Vagina (tissue), 2 donors: ENCODE measurements at places on chromosomes 2 and 18.

- DNase-seq, result no peak
- no peaks in the 10 kb centered on the region for H3K36me3 ChIP-seq
Observed at GRCh38 chr18:58201733-58202730, 158.0 kb downstream of the NEDD4L start.

DNA sequence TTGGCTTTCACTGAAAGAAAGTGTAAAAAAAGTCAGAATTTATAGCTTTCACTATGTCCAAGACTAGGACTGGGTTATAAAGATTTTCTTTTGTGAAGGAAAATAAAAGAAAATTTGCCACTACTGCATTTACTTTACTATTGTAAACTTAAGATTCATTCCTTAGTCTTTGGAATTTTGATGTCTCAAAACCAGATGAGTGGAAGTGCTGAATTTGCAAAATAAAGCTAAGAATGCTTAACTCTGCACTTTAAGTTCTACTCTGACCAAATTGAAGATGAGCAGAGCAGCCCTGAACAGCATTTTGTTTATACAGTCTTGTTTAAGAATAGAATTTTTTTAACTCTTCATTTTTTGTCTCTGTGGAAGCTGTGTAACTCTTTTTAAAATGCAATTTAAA lies 102.4 kb downstream of the ICA1L start:
- no peak overlapping the region for H3K27ac ChIP-seq
- no peaks in the 10 kb centered on the region for H3K4me1 ChIP-seq
- no peak overlapping the region for H3K4me3 ChIP-seq
- no peaks in the 10 kb centered on the region for H3K27me3 ChIP-seq
- no peak for DNase-seq
- H3K36me3 ChIP-seq, result no peaks in the 10 kb centered on the region

DNA sequence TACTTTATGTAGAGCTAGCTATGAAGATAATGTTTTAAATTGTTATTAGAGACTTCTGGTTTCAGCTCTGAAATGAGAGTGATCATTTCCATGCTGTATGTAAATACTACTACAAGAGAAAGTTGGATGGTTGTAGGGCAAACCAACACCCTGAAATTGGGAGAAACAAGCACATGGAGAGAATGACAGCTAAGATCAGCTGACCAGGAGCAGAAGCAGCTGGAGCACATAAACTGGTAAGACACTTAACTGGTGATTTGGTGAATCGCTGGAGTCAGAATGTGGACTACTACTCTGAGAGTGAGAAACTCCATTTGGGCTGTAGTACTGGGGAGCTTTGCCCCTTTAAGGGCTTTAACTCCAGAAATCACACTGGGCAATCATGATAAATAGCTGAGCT lies 226.8 kb downstream of the RND3 start:
- no peak for DNase-seq
- H3K4me3 ChIP-seq, result no peak overlapping the region
- H3K4me1 ChIP-seq, result no peaks in the 10 kb centered on the region
- H3K27me3 ChIP-seq, result no peaks in the 10 kb centered on the region
- H3K27ac ChIP-seq, result no peak overlapping the region

GRCh38 chr2:88049622-88050021 lies 6.0 kb downstream of the KRCC1 start:
- H3K4me1 ChIP-seq, result peaks cover 35% of the 10 kb centered on the region
- no peak for DNase-seq
- H3K27ac ChIP-seq, result no peak overlapping the region
- no peaks in the 10 kb centered on the region for H3K36me3 ChIP-seq

GRCh38 chr2:211306929-211307328 lies 750.5 kb downstream of the CPS1 start:
- no peaks in the 10 kb centered on the region for H3K4me1 ChIP-seq
- no peak overlapping the region for H3K27ac ChIP-seq
- H3K27me3 ChIP-seq, result no peaks in the 10 kb centered on the region

DNA sequence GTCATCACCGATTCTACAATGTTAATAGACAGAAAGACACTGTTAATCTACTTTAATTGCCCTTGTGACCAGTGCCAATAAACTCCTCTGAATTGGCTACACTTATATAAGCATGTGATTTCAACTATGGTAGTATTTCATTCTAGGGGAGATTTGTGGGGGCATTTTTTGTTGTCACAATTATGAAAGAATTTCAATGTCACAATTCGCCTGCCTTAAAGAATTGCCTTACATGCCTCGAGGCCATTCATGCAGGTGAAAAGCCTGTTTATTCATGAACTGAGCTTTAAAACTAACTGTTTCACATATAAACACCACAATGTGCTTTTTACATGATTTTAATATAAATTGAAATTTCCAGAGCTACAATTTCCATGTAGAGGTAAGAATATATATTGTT lies 162.8 kb downstream of the GCA start:
- no peak overlapping the region for H3K4me3 ChIP-seq
- no peak for DNase-seq
- no peaks in the 10 kb centered on the region for H3K36me3 ChIP-seq
- H3K27ac ChIP-seq, result no peak overlapping the region

DNA sequence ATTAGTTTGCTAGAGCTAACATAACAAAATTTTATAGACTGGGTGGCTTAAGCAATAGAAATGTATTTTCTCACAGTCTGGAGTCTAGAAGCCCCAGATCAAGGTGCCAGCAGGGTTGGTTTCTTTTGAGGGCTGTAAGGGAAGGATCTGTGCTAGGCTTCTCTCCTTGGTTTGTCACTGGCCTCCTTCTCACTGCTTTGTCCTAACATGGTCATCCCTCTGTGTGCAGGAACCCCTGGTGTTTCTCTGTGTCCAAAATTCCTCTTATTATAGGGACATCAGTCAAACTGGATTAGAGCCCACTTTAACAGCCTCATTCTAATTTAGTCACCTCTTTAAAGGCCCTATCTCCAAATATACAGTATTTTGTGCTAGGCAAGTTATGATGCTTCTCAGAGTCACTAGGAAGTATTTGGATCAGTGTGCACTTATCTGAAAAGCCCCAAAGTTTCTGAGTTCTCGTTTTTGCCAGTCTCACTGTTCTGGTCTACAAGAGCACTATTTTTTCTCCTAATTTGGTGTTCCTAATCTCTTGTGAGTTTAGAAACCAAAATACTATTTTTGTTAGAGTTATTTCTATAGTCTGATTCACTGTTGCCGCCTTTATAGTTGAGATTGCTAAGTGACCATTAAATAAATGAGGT lies 29.0 kb downstream of the ZC3H6 start:
- H3K4me1 ChIP-seq, result no peaks in the 10 kb centered on the region
- no peak for DNase-seq
- no peak overlapping the region for H3K27ac ChIP-seq
- no peak overlapping the region for H3K4me3 ChIP-seq
- H3K27me3 ChIP-seq, result no peaks in the 10 kb centered on the region
- peaks cover 16% of the 10 kb centered on the region for H3K36me3 ChIP-seq

DNA sequence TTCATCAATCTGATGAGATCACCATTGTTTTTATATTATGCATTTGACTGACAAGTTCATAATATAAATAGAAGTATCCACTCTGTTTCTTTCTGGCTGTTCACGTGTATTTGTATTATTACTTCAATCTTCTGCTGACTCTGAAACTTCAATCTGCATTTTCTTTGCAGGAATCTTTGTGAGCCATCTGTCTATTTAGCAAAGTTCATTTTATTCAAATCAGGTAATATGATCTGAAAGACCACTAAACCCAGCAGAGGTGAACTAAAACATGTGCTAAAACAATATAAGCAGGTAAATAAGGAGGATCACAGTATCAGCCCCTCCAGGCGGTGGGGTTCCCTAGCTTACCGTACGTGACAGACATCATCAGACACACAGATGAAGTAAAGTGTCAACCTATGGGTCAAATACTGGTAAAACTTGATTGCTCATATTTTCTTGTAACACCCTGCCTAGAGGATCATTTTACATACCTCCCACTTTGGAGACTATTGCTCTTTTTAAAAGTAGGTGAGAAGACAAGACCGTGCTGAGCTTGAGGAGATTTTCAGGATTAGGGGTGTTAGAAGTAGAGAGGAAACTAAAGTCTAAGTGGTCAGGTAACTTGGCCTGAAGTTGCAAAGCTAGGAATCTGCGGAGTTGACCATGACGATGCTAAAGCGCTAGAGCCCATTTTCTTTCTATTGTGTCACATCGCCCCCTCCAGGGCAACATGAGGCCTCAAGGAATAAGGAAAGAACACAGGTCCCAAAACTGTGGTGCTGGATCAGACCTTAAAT lies 9.0 kb downstream of the DTNB start:
- no peaks in the 10 kb centered on the region for H3K27me3 ChIP-seq
- no peak for DNase-seq
- H3K36me3 ChIP-seq, result no peaks in the 10 kb centered on the region
- peaks cover 15% of the 10 kb centered on the region for H3K4me1 ChIP-seq
- no peak overlapping the region for H3K4me3 ChIP-seq

DNA sequence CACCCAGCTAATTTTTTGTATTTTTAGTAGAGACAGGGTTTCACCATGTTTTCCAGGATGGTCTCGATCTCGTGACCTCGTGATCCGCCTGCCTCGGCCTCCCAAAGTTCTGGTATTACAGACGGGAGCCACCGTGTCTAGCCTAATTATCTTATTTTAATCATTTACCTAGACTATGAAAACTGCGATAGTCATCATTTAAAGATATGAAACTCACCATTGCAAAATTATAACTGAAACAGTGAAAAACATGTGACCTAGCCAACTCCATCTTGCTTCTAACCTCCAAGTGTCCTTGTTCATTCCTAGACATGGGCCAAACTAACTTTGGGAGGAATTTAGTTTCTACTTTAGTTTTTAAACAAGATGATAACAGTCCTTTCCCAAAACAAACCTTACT lies 17.4 kb downstream of the SULT1C4 start:
- no peak for DNase-seq
- no peaks in the 10 kb centered on the region for H3K27me3 ChIP-seq
- H3K4me3 ChIP-seq, result no peak overlapping the region

- H3K27ac ChIP-seq, result no peak overlapping the region
- no peaks in the 10 kb centered on the region for H3K36me3 ChIP-seq
- H3K4me1 ChIP-seq, result no peaks in the 10 kb centered on the region
- DNase-seq, result no peak
- H3K4me3 ChIP-seq, result no peak overlapping the region
- no peaks in the 10 kb centered on the region for H3K27me3 ChIP-seq
Observed at GRCh38 chr2:191539068-191539467, 138.9 kb upstream of the NABP1 start.

DNA sequence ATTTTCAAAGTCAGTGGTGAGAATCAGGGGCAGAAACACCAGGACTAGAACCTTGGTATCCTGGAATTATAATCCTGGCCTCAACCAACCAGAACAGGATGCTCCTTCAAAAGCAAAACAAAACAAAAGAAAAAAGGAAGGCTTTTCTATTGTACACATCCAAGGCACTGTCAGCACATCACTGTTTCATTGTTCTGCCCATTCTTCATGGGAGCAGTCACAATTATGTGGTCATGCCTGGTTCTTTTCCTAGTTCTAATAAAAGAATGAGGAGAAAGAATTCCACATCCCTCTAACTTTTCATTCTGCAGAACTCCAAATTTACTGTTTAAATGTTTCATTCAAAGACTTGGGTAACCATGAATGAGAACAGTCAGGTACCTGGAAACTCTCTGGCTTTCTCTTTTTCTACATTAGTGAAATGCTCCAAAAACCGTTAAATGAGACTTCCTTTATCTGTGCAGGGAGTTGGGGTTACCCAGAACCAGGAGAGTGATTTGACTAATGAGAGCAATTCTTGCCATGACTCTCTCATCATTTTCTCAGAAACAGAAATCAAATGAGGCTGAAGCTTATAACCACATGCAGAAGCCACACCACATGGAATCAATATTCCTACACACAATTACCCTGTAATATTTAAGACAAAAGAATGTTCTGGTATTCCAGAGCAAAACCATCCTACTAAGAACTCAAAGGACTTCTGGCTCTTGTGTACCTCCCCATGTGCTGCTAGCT lies 110.9 kb upstream of the CCDC150 start:
- no peaks in the 10 kb centered on the region for H3K36me3 ChIP-seq
- no peak for DNase-seq
- no peaks in the 10 kb centered on the region for H3K27me3 ChIP-seq
- H3K4me1 ChIP-seq, result no peaks in the 10 kb centered on the region
- no peak overlapping the region for H3K27ac ChIP-seq
- no peak overlapping the region for H3K4me3 ChIP-seq

DNA sequence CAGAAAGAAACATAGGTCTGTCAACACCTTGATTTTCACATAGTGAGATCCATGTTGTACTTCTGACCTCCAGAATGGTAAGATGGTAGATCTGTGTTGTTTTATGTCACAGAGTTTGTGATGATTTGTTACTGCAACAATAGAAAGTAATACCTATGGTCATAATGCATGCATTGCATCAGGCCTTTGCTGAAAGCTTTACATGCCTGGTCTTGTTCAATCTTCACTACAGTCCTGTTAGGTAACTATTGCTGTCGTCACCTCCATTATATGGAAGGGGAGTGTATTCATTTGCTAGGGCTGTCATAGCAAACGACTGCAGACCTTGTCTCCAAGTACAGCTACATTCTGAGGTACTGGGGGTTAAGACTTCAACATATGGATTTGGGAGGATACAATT lies 243.5 kb downstream of the ANAPC1 start:
- no peaks in the 10 kb centered on the region for H3K27me3 ChIP-seq
- no peaks in the 10 kb centered on the region for H3K36me3 ChIP-seq

- H3K4me3 ChIP-seq, result no peak overlapping the region
- peaks cover 7% of the 10 kb centered on the region for H3K4me1 ChIP-seq
- H3K27me3 ChIP-seq, result no peaks in the 10 kb centered on the region
Observed at GRCh38 chr2:109676346-109676902, 62.3 kb downstream of the SOWAHC start.

GRCh38 chr2:8541636-8542035 lies 140.2 kb upstream of the ID2 start:
- no peak overlapping the region for H3K27ac ChIP-seq
- peaks cover 58% of the 10 kb centered on the region for H3K4me1 ChIP-seq
- H3K4me3 ChIP-seq, result no peak overlapping the region
- H3K36me3 ChIP-seq, result no peaks in the 10 kb centered on the region

DNA sequence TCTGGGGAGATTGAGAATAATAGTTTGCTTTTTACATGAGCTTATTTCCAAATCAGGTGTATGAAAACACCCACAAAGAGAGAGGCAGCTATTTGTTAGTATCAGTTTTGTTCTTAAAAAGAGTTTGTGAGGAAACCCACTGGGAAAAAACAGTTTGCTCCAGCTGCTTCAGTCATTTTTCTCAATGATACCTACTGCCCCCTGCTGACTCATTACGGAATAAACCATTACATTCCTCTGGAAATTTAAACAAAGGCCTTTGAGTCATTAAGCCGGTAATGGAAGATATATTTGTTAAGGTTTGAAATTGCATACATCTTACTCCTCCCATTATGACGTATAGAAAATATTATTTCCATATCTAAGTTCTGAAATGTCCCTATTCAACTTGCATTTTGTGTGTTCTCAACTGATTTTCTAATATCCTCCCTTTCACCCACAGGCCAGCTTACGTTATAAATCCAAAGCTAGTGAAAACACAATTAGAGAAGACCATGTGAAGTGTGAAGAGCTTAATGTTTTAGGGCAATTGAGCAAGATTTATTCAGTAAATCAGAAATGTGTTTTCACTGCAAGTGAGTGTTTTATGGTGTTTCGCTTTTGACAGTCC lies 761.6 kb downstream of the DSC3 start:
- H3K4me3 ChIP-seq, result no peak overlapping the region
- DNase-seq, result no peak
- no peak overlapping the region for H3K27ac ChIP-seq
- H3K27me3 ChIP-seq, result no peaks in the 10 kb centered on the region
- no peaks in the 10 kb centered on the region for H3K4me1 ChIP-seq
- H3K36me3 ChIP-seq, result no peaks in the 10 kb centered on the region

GRCh38 chr2:217775920-217776503 lies 226.8 kb downstream of the TNS1 start:
- H3K27ac ChIP-seq, result no peak overlapping the region
- no peaks in the 10 kb centered on the region for H3K27me3 ChIP-seq
- H3K4me1 ChIP-seq, result no peaks in the 10 kb centered on the region
- H3K36me3 ChIP-seq, result no peaks in the 10 kb centered on the region
- DNase-seq, result no peak
